ENCODE measurements at places on chromosomes 6 and 20. TPM values are rescaled to one million over a fixed set of nuclear protein-coding genes. Genes with fewer than 3 reads are reported as not detected.

The MUC22 gene
- total RNA-seq, result not detected

The CLPSL2 gene
- not detected for total RNA-seq

The HDGFL1 gene
- total RNA-seq, result not detected

The OPRM1 gene
- not detected for total RNA-seq
